ENCODE measurements at places on chromosomes 7 and 10. TPM values are rescaled to one million over a fixed set of nuclear protein-coding genes. Genes with fewer than 3 reads are reported as not detected.

GRCh38 chr7:110522061-110522760 is 568.7 kb upstream of the LRRN3 start:
- H3K36me3 ChIP-seq: no peaks in the 10 kb centered on the region
- H3K4me3 ChIP-seq: no peak overlapping the region
- no peaks in the 10 kb centered on the region for H3K4me1 ChIP-seq
- DNase-seq: peak; percentile 39

- H3K36me3 ChIP-seq: no peaks in the 10 kb centered on the region
- no peaks in the 10 kb centered on the region for H3K27me3 ChIP-seq
- no peak overlapping the region for H3K4me3 ChIP-seq
- DNase-seq: no peak
- H3K27ac ChIP-seq: no peak overlapping the region
These were observed 300.2 kb downstream of the WDR37 start for GRCh38 chr10:1356349-1356748.

DNA sequence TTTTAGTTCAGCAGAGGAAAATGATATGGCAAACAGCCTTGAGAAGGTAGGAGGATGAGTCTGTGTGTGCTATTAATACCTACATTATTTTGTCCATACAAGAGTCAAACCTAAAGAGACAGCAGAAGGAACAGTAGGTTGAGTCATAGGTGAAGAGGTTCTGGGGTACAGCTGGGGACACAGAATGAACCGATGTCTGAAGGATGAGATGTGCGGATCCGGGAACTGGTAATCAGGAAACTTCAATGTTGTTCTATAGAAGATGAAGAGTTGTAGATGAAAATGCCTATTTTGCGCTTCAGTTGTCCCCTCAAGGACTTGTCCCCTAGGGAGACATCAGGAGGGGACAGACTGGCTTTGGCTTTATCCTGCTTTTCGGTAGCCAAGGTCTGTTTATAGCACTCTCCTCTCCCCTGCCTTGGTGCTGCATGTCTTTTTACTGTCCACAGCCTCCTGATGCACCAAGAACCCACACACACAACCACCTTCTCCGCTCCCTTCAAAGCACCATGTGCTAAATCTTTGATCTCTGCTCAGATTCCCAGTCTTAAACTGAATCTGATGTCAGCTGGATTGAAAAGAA is 94.6 kb downstream of the GNAT3 start:
- no peaks in the 10 kb centered on the region for H3K4me1 ChIP-seq
- H3K36me3 ChIP-seq: no peaks in the 10 kb centered on the region
- no peak overlapping the region for H3K4me3 ChIP-seq
- DNase-seq: no peak
- no peak overlapping the region for H3K27ac ChIP-seq

CLEC5A gene
- total RNA-seq: not detected

All from astrocyte (in vitro differentiated cells and primary cell).